KG1 (cell line): ENCODE measurements at places on chromosomes 13 and 19.
A peak's percentile ranks its signal among the peaks of the same experiment; 100 is the strongest.

DNA sequence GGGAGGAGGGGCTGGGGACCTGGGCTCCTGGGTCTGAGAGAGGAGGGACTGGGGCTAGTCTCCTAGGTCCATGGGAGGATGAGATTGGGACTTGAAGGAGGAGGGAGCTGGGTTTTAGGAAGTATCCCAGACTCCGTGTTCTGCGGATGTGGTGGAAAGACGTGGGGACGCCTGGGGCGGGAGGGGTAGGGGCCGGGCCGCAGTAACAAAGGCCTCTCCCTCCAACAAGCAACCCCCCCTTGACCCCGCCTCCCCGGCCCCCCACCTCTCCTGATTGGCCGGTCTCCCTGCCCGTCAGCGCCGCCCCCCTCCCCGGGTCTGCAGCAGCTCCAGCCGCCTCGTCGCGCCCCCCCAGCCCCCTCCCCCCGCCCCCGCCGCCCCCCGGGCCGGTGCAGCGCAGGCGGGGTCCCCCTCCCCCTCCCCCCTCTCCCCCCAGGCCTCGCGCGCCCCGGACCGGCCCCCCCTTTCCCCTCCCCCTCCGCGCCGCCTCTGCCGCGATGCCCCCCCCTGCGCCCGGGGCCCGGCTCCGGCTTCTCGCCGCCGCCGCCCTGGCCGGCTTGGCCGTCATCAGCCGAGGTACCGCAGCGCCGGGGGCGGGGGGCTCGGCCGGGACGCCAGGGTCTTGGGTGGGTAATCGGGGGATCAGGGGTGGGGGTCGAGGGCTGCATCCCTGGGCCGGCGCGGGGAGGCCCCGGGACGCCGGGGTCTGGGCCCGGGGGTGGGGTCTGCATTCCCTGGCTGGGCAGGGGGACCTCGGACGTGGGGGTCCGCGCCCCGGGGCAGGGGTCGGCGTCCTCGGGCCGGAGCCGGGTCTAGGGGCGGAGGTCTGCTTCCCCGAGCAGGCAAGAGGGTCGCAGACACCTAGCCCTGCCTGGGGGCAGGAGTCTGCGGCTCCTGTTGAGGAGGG lies at the start of gene IGLON5:
Gene IGLON5, plus strand, starts transcription at position 294 of the 907 bp plus-strand sequence. Its CDS starts 204 bp downstream, at position 498.
- no peak for DNase-seq

DNA sequence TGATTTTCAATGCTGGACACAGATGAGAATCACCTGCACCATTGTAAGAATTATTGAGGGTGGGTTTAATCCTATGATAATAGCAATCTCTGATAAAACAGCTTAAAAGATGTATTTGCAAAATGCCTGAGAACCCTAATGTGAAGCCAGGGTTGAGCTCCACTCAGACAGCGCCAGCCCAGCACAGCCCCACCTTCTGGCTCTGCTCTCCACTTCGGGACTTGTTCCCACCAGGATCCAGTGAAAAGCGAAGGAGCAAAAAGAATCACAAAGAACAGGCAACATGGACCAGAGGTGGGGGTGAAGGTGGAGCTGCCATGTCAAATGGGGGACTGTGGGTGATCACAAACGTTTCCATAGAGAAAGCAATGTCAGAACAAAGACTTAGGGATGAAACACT lies 18.6 kb upstream of the ZNF816 start:
- DNase-seq: no peak

DNA sequence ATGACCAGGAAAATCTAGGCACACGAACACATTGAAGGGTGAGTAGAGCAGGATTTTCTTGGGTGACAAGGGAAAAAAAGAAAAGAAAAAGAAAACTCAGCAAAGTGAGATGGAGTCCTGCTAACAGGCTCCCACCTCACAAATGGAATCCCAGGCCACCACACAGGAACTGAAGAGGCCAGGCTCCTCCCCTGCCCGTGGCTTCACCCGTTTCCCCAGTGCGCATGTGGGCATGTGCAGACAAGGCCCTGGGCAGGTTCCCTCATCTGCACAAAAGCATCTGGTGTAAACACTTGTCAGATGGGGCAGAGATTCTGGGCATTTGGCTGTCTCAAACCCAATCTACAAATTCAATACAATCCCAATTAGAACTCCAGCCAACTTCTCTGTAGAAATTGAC lies 24.5 kb downstream of the CFAP97D2 start:
- DNase-seq: no peak

DNA sequence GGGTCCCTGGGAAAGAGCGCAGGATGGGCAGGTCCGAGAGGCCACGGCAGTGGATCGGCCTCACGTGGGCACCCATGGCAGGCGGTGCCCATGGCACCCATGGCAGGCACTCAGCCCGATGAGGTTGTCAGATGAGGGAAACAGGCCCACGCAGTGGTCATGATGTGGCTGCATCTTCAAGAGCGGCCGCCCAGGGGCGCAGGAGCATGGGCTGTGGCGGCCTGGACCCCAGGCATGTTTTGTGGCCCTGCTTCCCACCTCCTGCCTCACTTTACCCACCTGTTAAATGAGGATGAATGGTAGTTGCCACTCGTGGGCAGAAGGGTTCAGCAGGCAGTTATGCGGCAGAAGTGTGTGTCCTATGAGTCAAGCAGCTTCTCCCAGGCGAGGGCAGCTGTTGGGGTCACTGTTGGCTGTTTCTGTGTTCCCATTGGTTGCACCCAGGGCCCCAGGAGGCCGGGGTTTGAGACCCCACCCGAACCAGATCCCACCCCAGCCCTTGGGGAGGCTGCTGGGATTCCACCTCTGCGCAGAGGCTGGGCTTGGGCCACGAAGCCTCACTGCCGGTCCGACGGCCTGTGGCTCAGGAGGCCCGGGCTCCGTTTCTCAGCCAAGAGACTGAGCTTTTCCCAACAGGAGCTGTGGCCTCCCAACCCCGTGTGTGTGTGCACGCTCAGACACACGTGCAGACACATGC lies 30.0 kb downstream of the CSNK1G2 start:
- no peak for DNase-seq

DNA sequence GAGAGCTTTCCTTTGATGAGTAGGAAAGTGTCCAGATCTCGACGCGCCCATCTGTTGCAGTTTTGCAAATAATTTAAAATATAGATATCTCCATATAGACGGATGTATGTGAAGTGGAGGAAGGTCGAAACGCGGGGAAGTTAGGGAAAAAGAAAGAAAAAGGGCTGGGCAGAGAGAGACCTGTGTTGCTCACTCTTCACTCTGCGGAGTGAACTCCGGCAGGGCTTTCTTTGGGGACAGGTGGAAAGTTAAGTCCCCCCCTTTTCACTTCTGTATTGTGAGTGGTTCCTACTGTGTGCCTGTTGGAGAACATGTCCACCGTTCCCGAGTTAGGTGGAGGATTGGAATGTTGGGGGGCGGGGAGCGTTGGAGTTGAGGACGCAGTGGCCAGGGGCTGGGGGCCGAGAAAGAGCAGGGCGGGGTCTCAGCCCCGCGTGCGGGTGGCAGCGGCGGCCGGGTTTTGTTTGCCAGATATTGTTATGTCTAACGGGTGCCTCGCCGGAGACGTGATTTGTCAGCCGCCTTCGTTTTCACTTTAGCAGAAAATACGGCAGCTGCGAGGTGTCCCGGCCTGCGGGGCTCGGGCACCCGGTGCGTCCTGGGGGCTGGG lies 145.1 kb upstream of the ZNF536 start:
- no peak for DNase-seq

- DNase-seq: peak; percentile 44
Measured at GRCh38 chr13:50915565-50915964, 6.0 kb downstream of the RNASEH2B start.

DNA sequence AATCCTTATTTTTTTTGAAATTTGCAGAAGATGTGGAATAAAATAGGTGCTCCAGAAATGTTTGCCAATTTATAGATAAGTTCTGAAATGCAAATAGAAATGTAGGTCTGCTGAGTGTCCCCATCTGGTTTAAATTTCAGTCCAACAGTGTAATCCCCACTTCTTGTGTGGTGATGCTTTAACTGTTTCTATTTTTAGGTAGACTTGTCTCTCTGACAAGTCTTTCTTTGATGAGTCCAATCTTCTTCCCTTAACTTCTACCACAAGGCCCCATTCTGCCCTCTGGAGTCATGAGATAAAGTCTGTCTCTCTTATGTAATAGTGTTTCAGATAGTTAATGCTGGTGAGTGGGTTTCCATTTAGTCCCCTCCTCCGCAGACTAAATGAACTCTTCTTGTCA lies 390.4 kb downstream of the RFC3 start:
- no peak for DNase-seq

GRCh38 chr19:14512406-14512961 lies 5.7 kb downstream of the DNAJB1 start:
- no peak for DNase-seq

DNA sequence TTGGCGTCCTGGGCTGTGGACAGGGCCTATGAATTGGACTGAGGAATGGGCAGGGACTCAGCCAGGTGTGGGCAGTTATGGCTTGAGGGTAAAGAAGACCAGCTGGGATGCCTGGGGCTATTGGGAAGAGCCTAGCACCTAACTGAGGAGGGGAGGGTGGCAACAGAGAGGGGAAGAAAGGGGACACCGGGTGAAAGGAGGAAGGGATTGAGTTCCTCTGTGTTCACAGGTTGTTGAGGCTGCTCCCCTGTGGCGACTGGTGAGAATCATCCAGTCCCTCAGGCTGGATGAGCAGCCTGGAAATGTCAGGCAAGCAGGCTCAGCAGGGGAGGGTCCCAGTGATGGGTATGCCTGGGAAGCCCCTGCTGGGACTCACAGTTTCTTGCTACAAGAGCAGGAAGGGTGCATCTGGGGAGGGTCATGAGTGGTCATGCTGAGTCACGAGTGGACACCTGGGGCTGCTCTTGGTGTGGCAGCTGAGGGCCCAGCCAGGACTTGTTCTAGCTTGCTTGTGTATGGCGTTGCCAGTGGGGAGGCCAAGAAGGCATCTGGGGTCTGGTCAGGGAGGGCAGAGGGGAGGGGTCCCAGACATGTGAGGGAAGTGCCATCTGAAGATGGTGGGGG lies 1.4 kb downstream of the ZNF324 start:
- no peak for DNase-seq

GRCh38 chr13:98632961-98633360 lies 56.1 kb upstream of the STK24 start:
- no peak for DNase-seq

DNA sequence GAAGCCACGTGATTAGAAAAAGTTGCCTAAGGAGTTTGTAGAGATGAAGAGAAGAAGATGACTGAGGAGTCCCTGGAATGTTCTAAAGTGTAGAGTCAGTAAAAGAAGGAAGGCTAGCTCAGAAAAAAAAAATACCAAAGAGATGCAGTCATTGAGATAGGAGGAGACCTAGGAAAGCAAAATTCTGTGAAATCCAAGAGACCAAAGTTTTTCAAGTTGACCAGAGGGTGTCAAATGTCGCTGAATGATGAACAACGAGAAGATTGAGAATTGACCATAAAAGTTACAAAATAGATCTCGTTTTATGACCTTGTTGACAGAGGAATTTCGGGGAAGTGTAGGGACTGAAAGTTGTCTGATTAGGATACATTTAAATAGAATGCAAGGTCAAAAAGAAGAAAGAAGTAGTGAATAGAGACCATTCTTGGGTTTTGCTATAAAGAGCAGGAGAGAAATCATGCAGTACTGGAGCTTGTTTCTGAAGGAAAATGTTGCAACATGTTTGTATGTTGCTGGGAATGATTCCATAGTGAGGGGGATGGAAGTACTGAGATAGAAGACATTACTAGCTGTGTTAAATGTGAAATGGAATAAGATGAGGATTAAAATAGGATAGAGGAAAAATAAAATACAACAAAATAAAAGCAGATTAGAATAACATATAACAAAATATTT lies 30.2 kb upstream of the HTR2A start:
- DNase-seq: no peak

- DNase-seq: no peak
Measured at GRCh38 chr19:43596842-43597461, 557 bp downstream of the ZNF576 start.

DNA sequence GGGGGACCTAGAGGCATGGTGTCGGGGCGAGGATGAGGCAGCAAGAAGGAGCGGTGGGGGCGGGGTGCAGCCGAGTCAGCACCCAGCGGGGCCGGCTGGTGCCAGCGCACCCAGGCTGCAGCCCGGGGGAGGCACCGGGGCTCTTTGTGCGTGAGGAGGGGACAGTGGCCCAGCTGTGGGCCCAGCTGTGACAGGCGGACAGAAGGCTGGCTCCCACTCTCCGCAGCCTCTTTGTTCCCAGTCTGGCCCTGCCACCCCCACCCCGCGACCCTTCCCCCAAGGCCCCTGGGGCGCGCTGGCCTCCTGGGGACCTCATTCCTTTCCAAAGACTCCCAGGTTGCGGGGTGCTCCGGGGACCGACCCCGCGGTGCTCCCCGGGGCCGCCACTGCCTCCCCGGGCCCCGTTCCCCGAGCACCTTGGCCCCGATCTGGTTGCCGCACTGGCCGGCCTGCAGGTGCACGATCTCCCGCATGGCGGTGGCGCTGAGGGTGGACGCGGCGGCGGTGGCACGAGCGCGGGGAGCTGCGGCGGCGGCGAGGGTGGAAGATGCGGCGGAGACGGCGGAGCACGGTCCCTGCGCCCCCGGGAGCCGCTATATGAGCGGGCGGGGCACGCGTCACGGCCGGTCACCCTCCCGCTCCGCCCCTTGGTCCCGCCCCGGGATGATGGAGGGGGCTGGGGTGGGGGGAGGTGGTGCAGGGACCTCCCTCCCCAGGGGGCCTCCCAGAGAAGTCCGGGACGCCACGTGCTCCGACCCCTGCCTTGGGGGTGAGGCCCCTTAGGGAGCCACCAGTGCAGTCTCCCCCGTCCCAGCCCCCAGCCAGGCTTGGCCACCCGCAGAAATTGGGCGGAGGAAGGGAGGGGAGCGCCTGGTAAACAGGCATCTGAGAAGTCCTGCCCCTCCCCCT lies at the start of gene TUBB4A:
Gene TUBB4A, minus strand, starts transcription at position 570 of the 909 bp plus-strand sequence. Its CDS starts 97 bp downstream, at position 473.
- DNase-seq: no peak

- no peak for DNase-seq
Measured at GRCh38 chr19:8481201-8481600, 21.2 kb downstream of the PRAM1 start.

DNA sequence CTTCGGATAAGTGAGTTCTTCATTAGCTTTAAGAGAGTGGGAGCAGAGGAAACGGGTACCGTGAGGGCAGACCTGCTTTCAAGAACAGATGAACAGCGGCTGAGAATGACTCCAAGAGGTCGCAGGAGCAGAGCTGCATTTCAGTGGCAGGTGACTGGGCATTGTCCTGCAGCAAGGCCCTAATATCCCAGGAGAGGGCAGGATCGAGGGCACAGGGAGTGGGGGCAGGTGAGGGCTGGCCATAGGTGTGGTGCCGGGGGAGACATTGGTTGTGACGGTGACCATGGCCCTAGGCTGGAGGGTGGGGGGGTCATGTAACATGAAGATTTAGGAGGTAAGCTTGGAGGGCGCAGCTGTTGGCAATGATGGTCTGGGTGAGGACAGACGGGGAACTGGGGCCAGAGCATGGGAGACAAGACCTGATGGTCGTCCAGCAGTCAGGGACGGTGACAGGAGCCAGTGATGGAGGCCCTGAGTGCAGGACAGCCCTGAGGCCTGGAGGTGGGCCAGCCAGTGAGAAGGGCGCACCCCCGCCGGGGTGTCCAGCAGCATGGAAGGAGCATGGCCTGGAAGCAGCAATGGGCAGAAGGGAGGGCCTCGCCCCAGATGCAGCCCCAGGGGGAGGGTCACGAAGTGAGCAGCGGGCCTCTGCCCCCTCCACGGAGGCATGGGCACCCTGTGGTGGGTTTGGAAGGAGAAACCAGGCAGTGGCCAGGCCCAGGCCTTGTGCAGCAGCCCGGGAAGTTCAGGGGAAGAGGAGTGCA lies 29.2 kb upstream of the LAMP1 start:
- no peak for DNase-seq
